ENCODE measurements at places on chromosomes 7 and 10.

- DNase-seq, result no peak
Measured at GRCh38 chr10:8360365-8360764, 305.9 kb downstream of the GATA3 start.

DNA sequence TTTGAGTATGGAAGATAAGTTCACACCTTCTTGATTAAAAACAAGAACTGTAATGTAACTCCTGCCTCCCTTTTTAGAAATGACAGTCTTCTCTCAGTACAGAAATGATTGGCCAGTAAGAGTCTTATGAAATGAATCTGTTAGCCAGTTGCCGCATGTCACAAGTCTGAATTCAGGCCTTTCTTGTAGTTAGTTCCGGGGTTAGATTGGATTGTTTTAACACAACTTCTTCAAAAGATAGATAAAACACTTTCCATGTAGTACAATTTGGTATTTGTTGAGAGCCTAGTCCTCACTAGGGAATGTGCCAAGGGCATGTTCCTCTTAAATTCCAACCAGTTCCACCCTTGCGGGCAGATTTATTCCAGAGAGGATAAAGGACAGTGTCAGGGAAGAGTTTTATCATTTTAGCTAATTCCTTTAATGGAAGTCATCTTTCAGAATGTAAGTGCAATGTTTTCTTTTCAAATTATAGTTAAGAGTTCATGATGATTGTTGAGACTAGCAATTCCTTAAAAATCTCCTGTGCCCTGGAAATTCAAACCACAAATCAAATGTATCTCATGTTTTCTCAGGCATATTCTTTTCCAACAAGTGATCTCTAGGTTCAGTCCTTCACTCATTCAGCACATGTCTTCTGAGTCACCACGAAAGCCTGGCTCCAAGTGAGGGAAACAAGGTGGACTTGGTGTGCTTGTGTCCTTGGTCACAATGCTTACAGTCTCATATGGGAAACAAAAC, 4.1 kb downstream of the FHIP2A start:
- no peak for DNase-seq

GRCh38 chr7:875476-876076, 778 bp upstream of the GET4 start:
- DNase-seq, result no peak

DNA sequence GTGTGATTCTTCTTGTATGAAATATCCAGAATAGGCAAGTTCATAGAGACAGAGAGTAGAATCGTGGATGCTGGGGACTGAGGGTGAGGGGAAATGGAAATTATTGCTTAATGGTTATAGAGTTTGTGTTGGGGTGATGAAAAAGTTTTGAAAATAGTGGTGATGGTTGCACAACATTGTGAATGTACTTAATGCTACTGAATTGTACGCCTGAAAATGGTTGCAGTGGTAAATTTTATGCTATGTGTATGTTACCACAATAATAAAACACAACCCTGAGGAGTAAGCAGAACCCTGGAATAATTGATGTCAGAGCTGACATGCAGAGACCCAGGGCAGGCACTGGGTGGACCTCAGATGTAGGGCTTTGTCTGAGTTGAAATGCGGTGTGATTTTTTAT, 57.6 kb downstream of the TACR2 start:
- DNase-seq, result no peak

GRCh38 chr10:59393349-59393748, 31.0 kb upstream of the FAM13C start:
- DNase-seq, result no peak

- DNase-seq, result no peak
Measured at GRCh38 chr10:69468751-69469089, 17.5 kb downstream of the TSPAN15 start.
